ENCODE measurements at places on chromosomes 3 and 15. TPM values are rescaled to one million over a fixed set of nuclear protein-coding genes. Genes with fewer than 3 reads are reported as not detected.

GRCh38 chr3:103991461-103992115 is 1375.1 kb upstream of the ALCAM start:
- H3K27ac ChIP-seq, result no peak overlapping the region
- no peak overlapping the region for H3K4me3 ChIP-seq
- H3K36me3 ChIP-seq, result no peaks in the 10 kb centered on the region
- H3K27me3 ChIP-seq, result peaks cover 6% of the 10 kb centered on the region
- no peaks in the 10 kb centered on the region for H3K4me1 ChIP-seq

CCK gene
- not detected for total RNA-seq

- peak; percentile 63 for DNase-seq
- peaks cover 47% of the 10 kb centered on the region for H3K4me1 ChIP-seq
- no peaks in the 10 kb centered on the region for H3K27me3 ChIP-seq
- no peaks in the 10 kb centered on the region for H3K36me3 ChIP-seq
- peak overlapping the region; percentile 83 for H3K27ac ChIP-seq
- H3K4me3 ChIP-seq, result peak overlapping the region; percentile 89
These were observed 993 bp upstream of the SIAH2 start for GRCh38 chr3:150763841-150764483.

ASB14 gene
- not detected for total RNA-seq

LRRC31 gene
- total RNA-seq, result 0.04 TPM

APBA2 gene
- total RNA-seq, result 61.7 TPM

DNA sequence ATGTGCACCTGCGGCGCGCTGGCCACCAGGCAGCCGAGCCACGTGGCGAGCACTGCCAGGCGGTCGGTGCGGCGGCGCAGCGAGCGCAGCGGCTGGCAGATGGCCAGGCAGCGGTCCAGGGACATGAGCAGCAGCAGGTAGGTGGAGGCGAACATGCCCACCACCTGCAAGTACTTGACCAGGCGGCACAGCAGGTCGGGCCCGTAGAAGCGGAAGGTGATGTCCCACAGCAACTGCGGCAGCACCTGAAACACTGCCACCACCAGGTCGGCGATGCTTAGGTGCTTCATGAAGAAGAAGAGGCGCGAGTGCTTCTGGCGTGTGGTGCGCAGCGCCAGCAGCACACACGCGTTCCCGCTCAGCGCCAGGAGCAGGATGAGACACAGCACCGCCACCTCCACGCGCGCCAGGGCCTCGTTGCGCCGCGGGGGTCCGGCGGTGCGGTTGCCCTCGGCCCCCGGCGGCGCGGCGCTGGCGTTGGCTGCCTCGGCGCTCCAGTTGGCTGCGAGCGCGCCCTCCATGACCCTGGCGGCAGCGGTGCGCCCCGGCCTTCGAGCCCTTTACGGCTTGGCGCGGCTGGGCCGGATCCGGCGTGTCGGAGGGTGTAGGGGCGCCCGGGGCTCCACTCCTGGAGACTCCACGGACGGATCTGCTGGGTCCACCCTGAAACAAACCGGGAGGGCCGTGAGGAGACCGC is 1.6 kb downstream of the OXTR start:
- H3K27me3 ChIP-seq, result no peaks in the 10 kb centered on the region
- peak; percentile 79 for DNase-seq
- H3K4me1 ChIP-seq, result peaks cover 37% of the 10 kb centered on the region
- no peak overlapping the region for H3K27ac ChIP-seq

DNA sequence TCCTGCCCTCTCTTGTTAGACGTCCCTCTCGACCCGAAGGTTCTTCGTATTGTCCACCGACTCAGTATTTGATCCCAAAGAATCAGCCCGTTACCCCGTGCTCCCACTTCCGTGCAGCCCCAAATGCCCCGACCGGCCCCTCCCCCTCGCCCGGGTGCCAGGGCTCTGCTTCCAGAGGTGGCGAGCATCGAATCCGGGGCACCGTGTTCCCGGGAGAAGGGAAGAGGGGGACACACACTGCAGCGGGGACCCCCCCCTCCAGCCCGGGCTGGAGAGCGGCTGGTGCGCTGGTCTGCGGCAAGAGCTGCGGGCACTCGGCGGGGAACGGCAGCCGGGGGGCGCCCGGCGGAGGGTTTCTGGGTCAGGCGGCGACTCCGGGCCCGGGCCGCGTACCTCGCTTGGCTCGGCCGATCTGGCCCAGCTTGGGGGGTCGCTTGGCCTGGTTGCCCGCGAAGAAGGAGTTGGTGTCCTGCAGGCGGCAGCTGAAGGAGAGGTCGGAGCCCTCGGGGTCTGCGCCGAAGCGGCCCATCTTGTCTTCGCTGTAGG is 556 bp downstream of the CAMK2N2 start:
- H3K27ac ChIP-seq, result no peak overlapping the region
- H3K4me3 ChIP-seq, result peak overlapping the region; percentile 76
- peaks cover 13% of the 10 kb centered on the region for H3K4me1 ChIP-seq
- no peak for DNase-seq
- H3K36me3 ChIP-seq, result no peaks in the 10 kb centered on the region

DNA sequence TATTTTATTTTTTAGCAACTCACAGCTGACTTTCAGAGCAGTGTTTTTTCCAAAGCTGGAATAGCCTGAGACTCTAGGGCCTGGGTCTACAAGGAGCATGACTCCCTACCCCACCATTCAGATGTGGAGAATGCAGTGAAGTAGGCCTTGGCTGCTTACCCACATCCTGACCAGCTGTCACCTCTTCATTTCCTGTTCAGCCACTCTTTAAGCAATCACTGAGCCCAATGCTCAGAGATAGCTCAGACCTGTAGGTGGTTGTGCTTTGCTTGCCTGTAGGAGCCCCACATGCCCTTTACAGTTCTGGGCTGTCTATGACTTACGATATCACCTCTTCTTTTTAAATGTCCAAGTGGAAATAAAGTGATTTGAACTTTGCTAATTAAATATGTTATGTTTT is 148.1 kb downstream of the NEK11 start:
- H3K4me1 ChIP-seq, result no peaks in the 10 kb centered on the region
- no peaks in the 10 kb centered on the region for H3K27me3 ChIP-seq
- no peak overlapping the region for H3K27ac ChIP-seq
- no peaks in the 10 kb centered on the region for H3K36me3 ChIP-seq

DNA sequence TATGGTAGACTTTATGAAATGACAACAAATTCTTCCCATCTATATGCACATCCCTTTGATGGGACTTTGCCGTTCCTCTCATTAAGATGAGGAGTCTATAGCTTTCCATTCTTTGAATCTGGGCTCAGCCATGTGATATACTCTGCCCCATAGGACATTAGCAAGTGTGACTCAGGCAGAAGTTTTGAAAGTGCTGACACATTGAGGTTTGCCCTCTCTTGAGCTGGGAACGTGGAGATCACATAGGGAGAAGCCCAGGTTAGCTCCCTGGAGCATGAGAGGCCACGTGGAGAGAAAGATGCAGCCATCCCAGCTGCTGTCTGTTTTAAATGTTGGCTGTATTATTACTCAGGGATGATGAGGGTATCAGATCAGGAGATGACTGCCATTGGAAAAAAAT is 67.7 kb upstream of the OXTR start:
- H3K4me3 ChIP-seq, result no peak overlapping the region
- no peaks in the 10 kb centered on the region for H3K27me3 ChIP-seq
- no peaks in the 10 kb centered on the region for H3K36me3 ChIP-seq
- peak; percentile 58 for DNase-seq
- H3K27ac ChIP-seq, result no peak overlapping the region

DNA sequence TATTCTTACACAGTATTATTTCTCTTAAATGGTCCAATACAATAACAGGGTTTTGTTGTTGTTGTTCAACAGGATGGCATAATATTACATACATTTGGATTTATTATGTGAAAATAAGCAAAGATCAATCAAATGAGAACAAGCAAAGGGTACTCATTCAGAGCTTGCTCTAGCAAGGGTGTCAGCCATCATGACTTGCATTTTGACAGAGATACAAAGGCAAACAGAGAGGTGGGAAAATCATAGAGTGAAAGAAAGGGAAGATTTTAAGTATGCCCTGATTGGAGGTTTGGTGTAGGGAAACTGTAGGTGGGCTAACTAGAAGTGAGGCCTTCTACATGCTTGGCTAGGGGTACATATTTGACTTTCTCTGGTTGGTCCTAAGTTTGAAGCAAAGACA is 109.1 kb upstream of the BCHE start:
- no peak overlapping the region for H3K27ac ChIP-seq
- DNase-seq, result no peak
- H3K36me3 ChIP-seq, result no peaks in the 10 kb centered on the region
- H3K4me1 ChIP-seq, result no peaks in the 10 kb centered on the region
- H3K4me3 ChIP-seq, result no peak overlapping the region

EFHB gene
- not detected for total RNA-seq

DNA sequence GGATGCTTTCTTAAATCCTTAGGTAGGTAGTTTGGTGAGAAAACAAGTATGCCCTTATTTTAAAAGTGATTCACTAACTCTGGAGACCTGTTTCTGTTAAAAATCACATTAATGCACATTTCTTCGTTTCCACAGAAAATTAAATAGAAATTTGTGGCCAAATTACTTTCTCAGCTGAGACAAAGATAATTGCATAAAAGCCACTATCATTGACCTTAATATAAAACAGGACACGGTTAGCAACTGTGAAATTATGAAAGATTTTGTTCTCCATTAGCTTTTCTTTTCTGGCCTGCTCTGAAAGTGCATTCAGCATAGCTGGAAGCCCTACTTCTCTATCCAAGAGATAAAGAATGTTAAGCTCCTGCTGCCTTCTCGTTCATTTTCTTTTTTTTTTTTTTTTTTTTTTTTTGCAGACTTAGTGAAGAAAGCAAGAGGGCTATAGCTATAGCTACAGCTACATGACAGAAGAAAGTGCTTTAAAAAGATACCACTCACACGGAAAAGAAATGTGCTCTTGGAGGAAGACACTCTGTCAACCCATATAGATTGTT is 576.9 kb downstream of the OTOL1 start:
- H3K27me3 ChIP-seq, result no peaks in the 10 kb centered on the region
- no peaks in the 10 kb centered on the region for H3K36me3 ChIP-seq
- no peak for DNase-seq
- no peaks in the 10 kb centered on the region for H3K4me1 ChIP-seq
- H3K4me3 ChIP-seq, result no peak overlapping the region
- no peak overlapping the region for H3K27ac ChIP-seq

- DNase-seq, result no peak
- H3K36me3 ChIP-seq, result no peaks in the 10 kb centered on the region
- no peaks in the 10 kb centered on the region for H3K27me3 ChIP-seq
- H3K4me3 ChIP-seq, result no peak overlapping the region
These were observed 39.8 kb downstream of the HCN4 start for GRCh38 chr15:73328981-73329380.

DNA sequence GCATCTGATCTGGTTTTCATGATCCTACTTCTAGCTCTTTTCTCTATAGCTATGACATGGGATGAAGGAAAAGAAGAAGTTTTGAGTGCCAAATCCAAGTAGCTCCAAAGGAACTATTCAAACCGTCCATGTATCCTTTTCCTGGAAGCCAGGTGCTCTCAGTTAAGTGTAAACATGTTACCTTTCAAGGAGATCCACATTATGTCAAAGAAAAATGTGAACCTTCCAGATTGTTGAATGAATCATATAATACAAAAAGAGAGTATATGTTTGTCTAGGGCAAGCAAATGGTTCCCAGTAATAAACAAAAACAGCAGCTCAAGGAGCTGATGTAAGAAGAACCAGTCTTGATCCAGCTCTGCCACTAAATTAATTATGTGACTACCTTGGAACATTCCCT is 534.9 kb downstream of the MAGI1 start:
- no peaks in the 10 kb centered on the region for H3K4me1 ChIP-seq
- peak; percentile 31 for DNase-seq
- H3K4me3 ChIP-seq, result no peak overlapping the region
- no peak overlapping the region for H3K27ac ChIP-seq

ZNF80 gene
- total RNA-seq, result not detected

- peak overlapping the region; percentile 52 for H3K27ac ChIP-seq
- no peaks in the 10 kb centered on the region for H3K27me3 ChIP-seq
- DNase-seq, result no peak
- peak overlapping the region; percentile 19 for H3K4me3 ChIP-seq
These were observed 271.0 kb upstream of the GADL1 start for GRCh38 chr3:31165399-31165860.

DNA sequence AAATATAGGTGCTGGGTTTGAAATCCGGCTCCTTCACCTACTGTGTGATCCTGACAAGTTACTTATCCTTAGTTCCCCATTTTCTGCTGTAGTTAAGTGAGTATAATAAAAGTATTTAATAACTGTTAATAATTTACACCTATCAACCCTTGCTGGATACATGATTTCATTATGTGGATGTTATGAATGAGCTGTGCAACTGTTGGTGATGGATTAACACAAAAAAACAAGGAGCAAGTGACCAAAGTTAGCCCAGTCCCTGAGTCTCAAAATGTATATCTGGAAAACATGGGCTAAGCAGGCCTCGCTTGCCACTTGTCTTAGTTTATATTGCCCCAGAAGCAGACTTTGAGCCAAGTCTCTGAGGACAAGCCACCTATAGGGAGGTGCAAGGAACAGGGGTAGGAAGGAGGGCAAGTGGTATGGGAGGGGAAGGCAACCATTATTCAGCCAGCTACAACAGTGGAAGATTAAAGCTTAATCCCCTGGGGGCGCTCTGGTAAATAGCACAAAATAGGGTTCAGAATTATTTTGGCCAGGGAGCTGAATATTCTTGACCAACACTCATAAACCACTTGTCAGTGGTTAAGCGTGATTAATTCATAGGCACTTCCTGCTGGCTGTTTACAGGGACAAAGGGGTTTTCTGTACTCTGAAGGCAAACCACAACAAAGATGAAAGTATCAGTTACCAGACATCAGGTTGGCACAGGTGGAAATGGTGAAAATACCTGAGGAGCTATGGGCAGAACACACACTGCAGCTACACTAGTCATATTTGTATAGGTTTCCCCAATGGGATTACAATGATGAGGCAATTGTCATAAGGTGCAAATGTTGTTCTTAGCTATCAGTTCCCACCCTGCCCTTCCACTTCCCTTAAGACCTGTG is 76.2 kb downstream of the TRIM42 start:
- H3K27me3 ChIP-seq, result no peaks in the 10 kb centered on the region
- H3K4me3 ChIP-seq, result no peak overlapping the region
- no peak overlapping the region for H3K27ac ChIP-seq

- H3K36me3 ChIP-seq, result no peaks in the 10 kb centered on the region
- no peaks in the 10 kb centered on the region for H3K4me1 ChIP-seq
- no peak overlapping the region for H3K27ac ChIP-seq
These were observed 497.0 kb downstream of the RBMS3 start for GRCh38 chr3:29777869-29778268.

- H3K36me3 ChIP-seq, result no peaks in the 10 kb centered on the region
- no peak overlapping the region for H3K4me3 ChIP-seq
- H3K4me1 ChIP-seq, result no peaks in the 10 kb centered on the region
- DNase-seq, result no peak
- no peak overlapping the region for H3K27ac ChIP-seq
These were observed 125.0 kb downstream of the TFG start for GRCh38 chr3:100834332-100834731.

DNA sequence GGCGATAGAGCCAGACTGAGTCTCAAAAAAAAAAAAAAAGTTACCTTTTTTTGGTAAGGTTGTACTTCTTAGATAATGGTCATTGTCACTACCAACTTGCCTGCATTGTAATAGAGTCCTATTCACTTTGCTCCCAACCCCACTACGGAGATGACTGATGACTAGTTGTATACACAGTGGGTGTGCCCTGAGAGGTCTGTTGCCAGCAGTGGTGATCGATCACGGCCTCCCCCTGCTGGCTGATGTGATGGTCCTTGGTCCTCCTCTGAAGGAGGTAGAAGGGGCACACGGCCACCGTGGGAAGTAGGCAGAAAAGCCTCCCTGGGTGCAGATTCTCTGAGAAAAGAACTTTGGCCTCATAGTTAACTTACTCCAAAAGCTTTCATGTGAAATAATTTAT is 10.7 kb downstream of the GCNT3 start:
- DNase-seq, result peak; percentile 86
- no peak overlapping the region for H3K4me3 ChIP-seq
- no peak overlapping the region for H3K27ac ChIP-seq
- H3K4me1 ChIP-seq, result no peaks in the 10 kb centered on the region
- no peaks in the 10 kb centered on the region for H3K27me3 ChIP-seq
- no peaks in the 10 kb centered on the region for H3K36me3 ChIP-seq

Data from PC-3 (cell line).